ENCODE measurements at places on chromosomes 1 and 21.
A peak's percentile ranks its signal among the peaks of the same experiment; 100 is the strongest.

GRCh38 chr21:46115441-46116188 lies 17.7 kb downstream of the COL6A2 start:
- DNase-seq = no peak

DNA sequence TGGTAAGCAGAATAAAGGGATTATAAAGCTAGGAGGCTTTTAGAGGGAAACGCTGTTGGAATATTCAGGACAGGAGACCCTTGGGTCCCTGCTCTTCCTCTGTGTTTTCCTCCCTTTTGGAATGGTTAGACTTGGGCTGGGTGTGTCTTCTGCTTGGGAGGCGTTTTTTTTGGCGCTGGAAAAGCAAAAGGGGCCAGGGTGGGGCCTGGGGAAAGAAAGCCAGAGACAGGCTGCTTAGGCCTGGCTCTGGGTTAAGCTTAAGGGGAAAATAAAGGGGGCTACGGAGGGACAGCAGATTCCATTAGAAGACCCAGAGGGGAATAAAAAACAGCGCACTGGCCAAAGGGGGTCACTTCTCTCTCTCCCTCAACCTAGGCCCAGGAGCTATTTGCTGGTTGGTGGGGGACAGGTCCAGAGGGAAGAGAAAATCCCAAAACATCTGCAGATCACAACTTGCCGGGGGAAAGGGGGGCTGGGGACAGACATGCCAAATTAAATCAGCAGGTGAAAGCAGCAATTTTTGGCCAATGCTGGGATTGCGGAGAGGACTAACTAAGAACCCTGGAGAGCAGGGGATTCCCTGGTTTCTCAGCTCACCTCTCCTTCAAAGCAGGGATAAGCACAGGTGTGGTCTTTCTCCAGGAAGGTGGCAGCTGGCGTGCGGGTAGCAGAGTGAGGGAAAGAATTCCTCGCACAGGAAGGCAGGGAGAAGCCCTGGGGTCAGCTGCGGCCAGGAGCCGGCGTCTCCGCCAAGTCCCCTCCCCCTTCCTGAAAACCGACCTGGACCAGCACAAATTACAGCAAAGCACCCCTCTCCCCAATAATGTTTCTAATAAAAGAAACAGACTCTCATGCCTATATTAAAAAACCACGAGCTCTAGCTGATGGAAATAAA lies 82.2 kb upstream of the AK4 start:
- DNase-seq = no peak

GRCh38 chr1:47592296-47593012 lies 154.6 kb downstream of the FOXD2 start:
- DNase-seq = no peak

DNA sequence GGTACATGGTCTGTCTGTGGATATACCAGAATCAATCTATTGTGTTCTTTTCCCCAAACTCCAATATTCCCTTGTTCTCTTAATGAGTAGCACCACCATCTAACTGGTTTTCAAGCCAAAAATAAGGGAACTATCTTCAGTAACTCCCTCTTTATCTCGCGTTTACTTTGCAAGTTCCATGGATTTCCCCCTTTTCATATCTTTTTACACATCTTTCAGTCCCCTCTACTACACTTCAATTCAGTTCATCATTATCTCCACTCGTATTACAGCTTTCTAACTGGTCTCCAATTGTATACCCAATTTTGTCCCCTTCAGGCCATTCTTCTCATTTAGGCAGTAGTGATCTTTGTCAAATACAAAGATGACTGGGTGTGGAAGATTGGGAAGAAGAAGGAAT lies 4.1 kb upstream of the TMCO1 start:
- DNase-seq = no peak

GRCh38 chr1:227731696-227732585 lies 3.2 kb downstream of the JMJD4 start:
- no peak for DNase-seq

- DNase-seq = peak; percentile 40
These were observed 66.8 kb upstream of the RGS7 start for GRCh38 chr1:241423541-241424479.

DNA sequence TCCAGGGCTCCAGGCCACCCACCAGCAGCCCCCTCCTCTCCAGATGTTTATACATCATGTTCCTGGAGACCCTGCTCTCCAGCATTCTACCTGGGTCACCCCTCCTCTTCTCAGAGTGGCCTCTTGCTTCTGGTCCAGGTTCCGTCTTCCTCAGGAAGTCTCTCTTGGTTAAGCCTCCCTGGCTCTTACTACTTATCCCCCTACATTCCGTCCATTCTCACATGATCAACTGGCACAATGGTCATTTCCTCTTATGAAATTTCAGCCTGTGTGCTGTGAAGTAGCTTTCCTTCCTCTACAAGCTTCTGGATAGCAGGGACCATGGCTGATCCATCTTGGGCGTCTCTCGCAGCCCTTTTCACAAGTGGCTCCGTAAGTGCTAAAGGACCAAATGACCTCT lies 33.9 kb upstream of the ATP2B4 start:
- DNase-seq = no peak

- no peak for DNase-seq
These were observed 140.1 kb upstream of the NRIP1 start for GRCh38 chr21:15204970-15205286.

GRCh38 chr1:226447932-226448665 lies 40.2 kb upstream of the PARP1 start:
- DNase-seq = no peak

DNA sequence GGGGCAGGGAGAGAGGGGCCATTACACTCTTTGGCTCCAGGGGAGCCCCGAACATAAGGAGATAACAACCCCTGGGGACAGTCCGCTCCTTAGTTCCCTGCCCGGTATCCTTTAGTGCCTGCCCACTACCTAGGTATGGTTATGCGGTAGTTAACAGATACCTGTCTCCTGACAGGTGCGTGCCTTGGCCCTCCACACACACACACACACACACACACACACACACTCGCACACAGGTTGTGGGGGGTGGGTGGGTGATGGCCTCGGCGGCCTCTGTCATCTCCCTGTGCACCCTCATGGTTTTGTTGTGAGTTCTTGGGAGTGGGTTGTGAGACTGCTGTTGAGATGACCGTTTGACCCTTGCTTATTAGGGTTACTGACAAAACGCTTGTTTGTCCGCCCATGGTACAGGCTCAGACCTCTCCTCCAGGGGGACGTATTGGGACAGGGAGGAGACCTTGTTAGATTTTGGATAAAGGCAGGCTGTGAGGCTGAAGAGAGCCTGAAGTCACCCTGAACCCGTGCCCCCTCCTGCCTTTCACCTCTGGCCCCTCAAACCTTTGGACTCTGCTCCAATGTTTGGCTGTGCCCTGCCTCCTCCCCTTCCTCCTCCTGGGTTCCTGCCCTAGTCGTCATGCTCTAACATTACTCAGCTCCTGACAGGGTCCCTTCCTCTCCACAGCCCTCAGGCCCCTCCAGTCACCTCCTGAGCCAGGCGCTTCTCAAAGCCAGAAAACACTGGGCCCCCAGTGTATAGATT lies 979 bp downstream of the RASSF5 start:
- DNase-seq = no peak
